Astrocyte (in vitro differentiated cells and primary cell): ENCODE measurements at places on chromosomes 6 and 20. TPM values are rescaled to one million over a fixed set of nuclear protein-coding genes. Genes with fewer than 3 reads are reported as not detected.

SLC16A10 gene
- total RNA-seq: 0.18 and 0.48 TPM in 2 replicates

- DNase-seq: no peak
- no peaks in the 10 kb centered on the region for H3K27me3 ChIP-seq
- no peaks in the 10 kb centered on the region for H3K36me3 ChIP-seq
- no peak overlapping the region for H3K27ac ChIP-seq
- H3K4me3 ChIP-seq: no peak overlapping the region
Observed at GRCh38 chr6:72080260-72080941, 194.1 kb downstream of the RIMS1 start.

TOX2 gene
- total RNA-seq: 0.16 TPM in 1 of 2 replicates, not detected in the other

DNA sequence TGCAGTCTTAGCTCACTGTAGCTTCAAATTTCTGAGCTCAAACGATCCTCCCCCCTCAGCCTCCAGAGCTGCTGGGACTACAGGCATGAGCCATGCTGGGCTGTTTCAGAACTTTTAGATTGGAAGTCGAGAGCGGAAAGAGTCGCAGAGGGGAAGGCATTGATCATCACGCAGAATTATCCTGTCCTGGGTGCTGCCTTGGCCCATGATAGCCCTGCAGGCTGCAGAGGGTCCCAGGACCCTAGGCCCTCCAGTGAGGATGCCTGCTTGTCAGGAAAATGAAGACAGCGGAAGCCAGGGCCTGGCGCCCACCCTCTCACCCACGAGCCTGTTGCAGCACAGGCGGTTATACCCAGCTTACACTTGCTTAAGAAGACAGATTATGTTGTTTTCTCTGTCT lies 9.1 kb downstream of the TMEM181 start:
- no peaks in the 10 kb centered on the region for H3K36me3 ChIP-seq
- no peak overlapping the region for H3K4me3 ChIP-seq
- H3K27me3 ChIP-seq: no peaks in the 10 kb centered on the region
- DNase-seq: no peak
- H3K4me1 ChIP-seq: no peaks in the 10 kb centered on the region

- no peak for DNase-seq
- H3K4me1 ChIP-seq: no peaks in the 10 kb centered on the region
- H3K36me3 ChIP-seq: no peaks in the 10 kb centered on the region
- H3K27me3 ChIP-seq: peaks cover 16% of the 10 kb centered on the region
- H3K4me3 ChIP-seq: no peak overlapping the region
Observed at GRCh38 chr20:59078231-59078630, 35.6 kb upstream of the PRELID3B start.

- no peak overlapping the region for H3K4me3 ChIP-seq
- H3K4me1 ChIP-seq: no peaks in the 10 kb centered on the region
- H3K27me3 ChIP-seq: no peaks in the 10 kb centered on the region
- H3K36me3 ChIP-seq: no peaks in the 10 kb centered on the region
Observed at GRCh38 chr6:149608381-149608982, 40.0 kb downstream of the KATNA1 start.

DNA sequence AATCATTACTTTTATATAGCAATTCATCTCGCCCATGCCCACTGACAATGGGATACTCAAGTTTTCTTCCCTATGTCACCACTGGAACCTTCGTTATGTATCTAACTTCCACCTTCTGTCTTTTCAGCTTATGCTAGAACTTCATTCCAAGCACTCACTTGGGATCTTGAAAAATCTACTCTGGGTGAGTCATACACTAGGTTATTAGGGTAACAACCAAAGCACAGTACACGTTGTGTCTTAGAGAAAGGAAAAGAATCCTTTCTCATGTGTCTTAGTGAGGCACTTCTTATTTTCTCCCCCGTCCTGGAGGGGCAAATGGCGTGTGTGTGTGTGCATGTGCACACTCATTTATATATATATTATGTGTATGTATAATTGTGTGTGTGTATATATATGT lies 18.3 kb upstream of the FAM162B start:
- H3K27me3 ChIP-seq: no peaks in the 10 kb centered on the region
- no peak overlapping the region for H3K27ac ChIP-seq
- no peaks in the 10 kb centered on the region for H3K4me1 ChIP-seq
- peak; percentile 4 for DNase-seq
- no peak overlapping the region for H3K4me3 ChIP-seq

GRCh38 chr6:119137194-119138072 lies 59.0 kb upstream of the FAM184A start:
- H3K36me3 ChIP-seq: no peaks in the 10 kb centered on the region
- H3K4me3 ChIP-seq: no peak overlapping the region
- no peak for DNase-seq
- no peak overlapping the region for H3K27ac ChIP-seq

- no peaks in the 10 kb centered on the region for H3K4me1 ChIP-seq
- no peaks in the 10 kb centered on the region for H3K36me3 ChIP-seq
- no peak overlapping the region for H3K4me3 ChIP-seq
Observed at GRCh38 chr20:45450097-45450818, 19.3 kb upstream of the WFDC2 start.

DNA sequence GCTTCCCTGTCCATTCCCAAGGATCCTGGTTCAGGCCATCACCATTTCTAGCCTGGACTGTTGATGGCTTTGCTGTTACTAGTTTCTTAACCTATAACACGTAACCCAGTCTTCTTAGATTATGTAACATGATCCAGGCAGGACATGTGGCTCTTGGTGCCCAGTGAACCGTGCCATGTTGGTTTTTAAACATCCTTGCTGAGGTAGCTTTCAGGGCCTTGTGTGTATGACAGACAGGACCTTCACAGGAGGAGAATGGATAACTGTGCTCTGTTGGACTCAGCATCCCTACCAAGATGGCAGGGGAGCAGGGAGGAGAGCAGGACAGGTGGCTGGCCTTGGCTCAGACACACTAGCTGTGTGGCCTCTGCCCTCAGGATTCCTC lies 46.8 kb downstream of the PANK2 start:
- no peak for DNase-seq
- no peaks in the 10 kb centered on the region for H3K4me1 ChIP-seq
- no peak overlapping the region for H3K27ac ChIP-seq

- H3K27ac ChIP-seq: peak overlapping the region; percentile 68
- DNase-seq: peak; percentile 50
- H3K27me3 ChIP-seq: no peaks in the 10 kb centered on the region
- peaks cover 24% of the 10 kb centered on the region for H3K4me1 ChIP-seq
Observed at GRCh38 chr20:9407805-9408421, 106.5 kb upstream of the LAMP5 start.

DNA sequence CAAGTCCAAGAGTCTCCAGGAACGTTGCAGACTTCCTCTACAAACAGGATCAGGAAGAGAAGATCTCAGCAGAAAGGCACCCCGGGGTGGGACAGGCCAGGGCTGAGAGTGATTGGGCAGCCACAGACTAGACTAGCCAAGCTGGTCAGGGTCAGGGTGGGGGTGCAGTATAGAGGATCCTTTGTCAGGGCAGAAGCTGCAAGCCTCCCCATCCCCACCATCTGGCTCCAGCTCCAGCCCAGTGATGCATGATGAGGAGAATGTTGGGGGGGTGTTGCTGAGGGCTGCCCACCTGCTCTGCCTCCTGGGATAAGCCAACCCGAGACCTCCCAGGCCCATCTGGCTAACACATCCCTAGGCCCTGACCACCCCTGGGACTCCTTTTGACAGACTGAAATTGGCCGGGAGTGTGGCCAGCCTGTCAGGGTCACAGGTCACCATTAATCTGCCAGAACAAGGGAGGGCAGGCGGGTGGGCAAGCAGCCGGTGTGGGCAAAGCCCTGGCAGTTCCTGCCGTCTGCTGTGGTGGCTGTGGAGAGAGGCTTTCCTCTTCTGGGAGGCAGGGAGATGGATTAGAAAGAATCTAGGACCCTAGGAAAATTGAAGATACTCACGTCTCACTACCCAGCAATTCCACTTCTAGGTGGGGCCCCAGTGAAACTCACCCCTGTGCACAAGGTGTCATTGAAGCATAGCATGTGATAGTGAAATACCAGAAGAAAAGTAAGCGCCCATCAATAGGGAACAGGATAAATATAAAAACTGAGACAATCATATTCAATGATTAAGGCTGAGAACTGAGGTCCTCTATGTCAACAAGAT lies 22.1 kb upstream of the SNTA1 start:
- no peak overlapping the region for H3K27ac ChIP-seq
- H3K27me3 ChIP-seq: peaks cover 2% of the 10 kb centered on the region
- no peak for DNase-seq
- no peaks in the 10 kb centered on the region for H3K4me1 ChIP-seq
- H3K36me3 ChIP-seq: no peaks in the 10 kb centered on the region
- H3K4me3 ChIP-seq: no peak overlapping the region

MLN gene
- not detected in 2 replicates for total RNA-seq

GRCh38 chr6:160070831-160071230 lies 50.8 kb upstream of the SLC22A1 start:
- H3K4me1 ChIP-seq: no peaks in the 10 kb centered on the region
- H3K36me3 ChIP-seq: peaks cover 26% of the 10 kb centered on the region
- H3K27ac ChIP-seq: no peak overlapping the region
- H3K27me3 ChIP-seq: no peaks in the 10 kb centered on the region
- no peak for DNase-seq

GRCh38 chr20:26209171-26209941 lies 512.7 kb upstream of the ZNF337 start:
- peak overlapping the region; percentile 5 for H3K4me3 ChIP-seq
- H3K27me3 ChIP-seq: peaks cover 16% of the 10 kb centered on the region
- no peaks in the 10 kb centered on the region for H3K36me3 ChIP-seq
- H3K27ac ChIP-seq: no peak overlapping the region
- no peaks in the 10 kb centered on the region for H3K4me1 ChIP-seq

DNA sequence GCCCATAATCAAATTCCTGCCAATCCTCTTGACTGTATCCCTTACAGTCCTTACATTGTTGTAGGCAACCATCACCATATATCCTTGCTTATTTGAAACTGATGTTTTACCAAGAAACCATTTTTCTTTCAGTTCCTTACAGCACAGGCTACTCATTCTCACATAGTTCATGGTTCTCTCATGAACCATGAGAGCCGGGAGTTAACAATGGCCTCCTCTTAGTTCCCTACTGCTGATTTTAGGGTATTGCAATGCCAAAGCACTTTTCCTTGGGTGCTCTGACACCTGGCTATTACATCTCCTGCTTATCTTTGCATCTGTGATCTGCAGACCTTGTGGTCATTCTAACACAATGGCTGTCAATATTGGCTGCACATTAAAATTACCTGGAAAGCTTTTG lies 133.4 kb downstream of the MYB start:
- peaks cover 3% of the 10 kb centered on the region for H3K36me3 ChIP-seq
- no peak overlapping the region for H3K27ac ChIP-seq
- H3K4me1 ChIP-seq: no peaks in the 10 kb centered on the region
- no peak overlapping the region for H3K4me3 ChIP-seq
- DNase-seq: no peak

- no peaks in the 10 kb centered on the region for H3K4me1 ChIP-seq
- no peaks in the 10 kb centered on the region for H3K36me3 ChIP-seq
- no peak for DNase-seq
- no peak overlapping the region for H3K4me3 ChIP-seq
Observed at GRCh38 chr6:107101686-107102413, 13.5 kb downstream of the BEND3 start.

SPTLC3 gene
- total RNA-seq: 5.6 and 5.7 TPM in 2 replicates

DNA sequence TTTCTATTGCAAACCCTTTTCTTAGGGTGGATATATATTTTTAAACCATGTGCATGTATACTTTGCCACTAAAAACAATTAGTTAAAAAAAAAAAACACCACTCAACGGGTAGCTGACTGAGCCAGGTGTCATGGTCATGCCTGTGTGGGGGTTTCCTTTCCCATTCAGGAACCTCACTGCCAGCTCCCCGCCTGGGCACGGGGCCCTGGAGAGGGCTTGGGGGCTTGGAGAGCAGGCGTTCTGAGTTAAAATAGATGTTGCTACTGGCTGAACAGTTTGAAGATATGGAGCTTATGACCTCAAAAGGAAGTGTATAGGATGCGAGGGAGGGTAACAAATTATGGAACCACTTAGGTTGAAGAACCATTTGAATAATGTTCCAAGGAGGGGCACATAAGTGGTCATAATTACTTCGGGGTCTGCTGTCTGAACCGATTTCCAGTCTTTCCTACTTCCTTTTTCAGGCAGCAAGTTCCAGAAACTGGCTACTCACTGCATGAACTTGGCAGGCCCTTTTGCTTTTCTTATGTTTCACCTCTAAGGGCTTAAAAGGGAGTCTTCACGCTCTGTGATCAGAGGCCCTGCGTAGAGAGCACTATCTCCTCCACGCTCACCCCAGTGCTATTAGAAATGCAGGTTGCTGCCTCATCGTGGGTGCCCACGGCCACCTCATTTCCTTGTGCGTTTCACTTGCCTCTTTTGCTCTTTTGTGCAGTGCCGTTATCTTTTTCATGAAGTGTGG lies 9.9 kb downstream of the STX16 start:
- H3K27ac ChIP-seq: no peak overlapping the region
- no peak overlapping the region for H3K4me3 ChIP-seq
- peaks cover 3% of the 10 kb centered on the region for H3K4me1 ChIP-seq
- peaks cover 3% of the 10 kb centered on the region for H3K36me3 ChIP-seq

GRCh38 chr6:17116117-17116440 lies 14.2 kb downstream of the STMND1 start:
- H3K36me3 ChIP-seq: no peaks in the 10 kb centered on the region
- DNase-seq: no peak
- H3K4me1 ChIP-seq: peaks cover 15% of the 10 kb centered on the region
- H3K27me3 ChIP-seq: no peaks in the 10 kb centered on the region
- H3K27ac ChIP-seq: peak overlapping the region; percentile 29

DNA sequence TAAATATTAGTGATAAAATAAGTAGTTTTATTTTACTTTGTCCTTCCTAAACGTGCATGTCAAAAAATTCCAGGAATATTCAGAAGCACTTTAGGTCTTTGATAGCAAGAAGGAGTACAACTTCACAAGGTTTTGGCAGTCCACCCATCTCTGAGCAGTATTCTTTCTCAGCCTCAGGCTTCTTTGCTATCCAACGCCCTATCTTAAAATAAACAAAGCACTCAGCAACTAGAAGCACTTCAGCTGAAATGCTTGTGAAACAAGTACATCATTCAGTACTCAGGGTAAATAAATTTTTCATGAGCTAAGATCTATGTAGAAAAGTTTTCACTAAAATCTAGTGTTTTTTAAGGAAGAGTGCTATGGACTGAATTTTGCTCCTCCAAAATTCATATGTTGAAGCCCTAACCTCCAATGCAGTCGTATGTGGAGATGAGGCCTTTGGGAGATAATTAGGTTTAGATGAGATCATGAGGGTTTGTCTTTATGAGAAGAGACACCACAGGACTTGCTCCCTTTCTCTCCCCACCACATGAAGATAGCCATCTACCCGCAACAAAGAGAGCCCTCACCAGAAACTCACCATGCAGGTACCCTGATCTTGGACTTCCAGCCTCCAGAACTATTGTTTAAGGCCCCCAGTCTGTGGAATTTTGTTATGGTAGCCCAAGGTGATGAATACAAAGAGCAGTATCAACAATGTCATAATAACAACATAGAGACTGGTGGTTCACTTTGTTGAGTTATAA lies 539.1 kb downstream of the TFAP2A start:
- no peaks in the 10 kb centered on the region for H3K27me3 ChIP-seq
- H3K4me1 ChIP-seq: no peaks in the 10 kb centered on the region
- no peak for DNase-seq
- H3K4me3 ChIP-seq: no peak overlapping the region
- H3K36me3 ChIP-seq: no peaks in the 10 kb centered on the region
- no peak overlapping the region for H3K27ac ChIP-seq

KCNK17 gene
- total RNA-seq: not detected in 2 replicates

ZFP64 gene
- 20.3 TPM in 2 replicates for total RNA-seq

KCNK16 gene
- total RNA-seq: not detected in 2 replicates
